ENCODE measurements at places on chromosomes 5 and 9.

DNA sequence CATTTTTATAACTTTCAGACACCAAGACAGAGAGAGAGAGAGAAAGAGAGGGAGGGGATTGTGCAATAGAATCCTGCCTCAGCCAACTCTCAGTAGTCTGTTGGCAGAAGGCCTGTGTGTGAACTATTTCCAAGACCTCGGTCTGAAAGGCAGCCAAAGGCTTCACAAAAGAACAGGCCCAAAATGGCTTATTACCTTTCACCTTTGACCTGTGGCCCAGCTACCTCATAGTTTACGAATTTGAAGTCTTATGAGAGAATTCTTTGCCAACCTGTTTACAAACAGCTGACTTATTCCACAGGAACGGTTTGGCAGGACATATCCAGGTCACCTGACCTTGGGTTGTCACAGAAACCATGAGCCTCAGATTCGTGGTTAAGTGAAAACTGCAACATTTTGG, 48.6 kb downstream of the NR2F1-AS1 start:
- DNase-seq: no peak

- DNase-seq: no peak
Observed at GRCh38 chr5:55159763-55160492, at the start of gene GPX8. Gene GPX8, plus strand, starts transcription at chr5:55160171. Its CDS starts 22 bp downstream, at chr5:55160193.

DNA sequence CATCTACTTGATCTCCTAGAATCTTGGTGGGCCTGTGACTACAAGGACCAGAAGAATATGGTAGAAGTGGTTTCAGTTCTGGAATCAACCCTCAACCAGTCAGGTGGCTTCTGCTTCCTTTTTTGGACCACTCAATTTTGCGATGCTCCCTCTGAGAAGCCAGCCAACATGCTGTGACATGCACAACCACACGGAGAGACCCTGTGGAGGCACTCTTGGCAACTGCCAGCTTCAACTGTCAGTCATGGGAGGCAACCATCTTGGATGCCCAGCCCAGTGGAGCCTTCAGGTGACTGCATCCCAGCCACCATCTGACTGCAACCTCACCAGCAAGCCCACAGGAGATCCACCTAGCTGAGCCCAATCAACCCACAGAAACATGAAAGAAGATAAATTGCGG, 137.3 kb downstream of the FAM114A2 start:
- DNase-seq: no peak

DNA sequence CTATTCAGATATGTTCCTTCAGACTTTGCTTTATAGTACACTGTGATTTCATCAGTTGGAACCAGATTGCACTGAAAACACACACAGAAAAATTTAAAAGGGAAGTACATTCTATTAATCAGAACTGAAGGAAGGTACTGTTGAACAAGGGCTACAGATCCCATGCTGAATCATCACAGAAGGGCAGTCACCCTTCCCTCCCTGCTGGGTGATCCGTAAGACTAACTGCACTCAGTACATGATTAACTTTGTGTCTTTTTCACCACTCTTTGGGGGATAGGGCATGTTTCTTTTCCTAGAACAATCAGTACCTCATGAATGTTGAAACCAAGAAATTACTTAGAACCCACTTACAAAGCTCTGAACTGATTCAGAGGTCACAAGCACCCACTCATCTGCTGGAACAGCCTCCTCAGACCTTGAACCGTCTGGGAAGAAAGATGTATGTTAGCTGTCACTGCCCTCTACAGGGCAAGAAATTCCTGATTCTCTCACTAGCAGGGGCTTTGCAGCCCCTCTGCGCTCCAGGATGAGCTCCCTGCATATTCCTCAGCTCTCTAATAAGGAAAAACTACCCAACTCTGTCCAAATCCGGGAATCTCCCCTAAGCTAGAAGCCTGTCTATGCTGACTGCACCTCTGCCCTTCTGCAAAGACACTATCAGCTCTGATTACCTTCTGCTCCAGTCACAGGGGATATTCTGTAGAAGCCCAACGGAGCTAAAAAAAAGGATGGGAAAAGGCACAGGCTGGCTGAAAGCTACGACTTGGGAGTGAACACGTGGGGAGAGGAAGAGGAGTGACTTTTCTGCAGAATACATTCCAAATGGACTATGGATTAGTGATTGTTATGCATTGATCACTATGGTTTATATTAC, 51.0 kb downstream of the IARS1 start:
- DNase-seq: no peak

DNA sequence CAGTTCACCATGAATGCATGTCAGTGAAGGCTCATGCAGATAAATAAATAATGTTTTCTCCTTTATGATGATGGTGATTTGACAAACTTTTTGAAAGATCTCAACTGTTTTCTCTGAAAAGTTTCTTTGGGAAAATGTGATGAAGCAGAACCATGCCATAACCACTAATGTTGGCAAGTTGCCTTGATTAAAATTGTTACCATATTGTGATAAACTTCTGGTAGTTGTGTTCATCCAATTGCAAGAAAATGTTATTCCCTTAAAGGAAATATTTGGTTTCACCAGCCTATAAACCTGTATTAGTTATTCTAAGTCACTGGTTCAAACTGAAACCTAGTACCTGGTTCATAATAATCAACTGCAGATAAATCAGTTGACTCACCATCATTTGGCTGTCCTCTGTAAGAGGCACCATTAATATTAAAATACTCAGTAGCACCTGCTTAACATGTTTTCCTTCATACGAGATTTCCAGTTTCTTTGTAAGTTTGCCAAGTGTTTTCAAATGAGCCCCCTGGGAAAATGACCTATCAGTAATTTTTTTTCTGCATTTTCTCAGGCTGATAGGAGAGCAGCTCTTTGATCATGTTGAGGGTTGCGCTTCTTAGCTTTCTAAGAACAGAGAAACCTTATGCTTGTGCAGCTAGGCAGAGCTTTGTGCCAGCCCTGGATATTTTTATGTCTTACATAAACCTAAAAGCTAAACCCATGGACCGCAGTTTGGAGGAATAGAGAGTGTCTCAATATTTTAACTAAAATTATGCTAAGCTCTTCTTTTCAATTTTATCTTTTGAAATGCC, 88.0 kb downstream of the LURAP1L start:
- DNase-seq: no peak

DNA sequence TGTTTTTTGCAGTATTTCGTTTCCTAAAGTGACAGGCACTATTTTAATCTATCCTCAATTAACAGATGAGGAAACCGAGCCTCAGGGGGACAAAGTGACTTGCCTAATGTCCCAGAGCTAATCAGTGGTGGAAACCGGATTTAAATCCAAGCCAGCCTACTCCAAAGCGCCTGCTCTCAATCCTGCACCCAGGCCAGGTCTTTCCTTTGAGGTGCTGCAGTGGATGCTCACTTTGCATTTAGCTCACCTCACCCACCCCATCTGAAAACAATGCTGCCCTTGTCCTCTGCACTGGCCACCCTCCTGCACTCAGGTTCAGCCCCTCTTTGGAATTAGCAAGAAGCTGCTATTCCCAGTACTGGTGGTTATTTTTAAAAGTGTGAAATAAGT, 16.0 kb downstream of the ANGPTL2 start:
- no peak for DNase-seq

- no peak for DNase-seq
Observed at GRCh38 chr5:12704955-12705354, 800.7 kb upstream of the CTNND2 start.

DNA sequence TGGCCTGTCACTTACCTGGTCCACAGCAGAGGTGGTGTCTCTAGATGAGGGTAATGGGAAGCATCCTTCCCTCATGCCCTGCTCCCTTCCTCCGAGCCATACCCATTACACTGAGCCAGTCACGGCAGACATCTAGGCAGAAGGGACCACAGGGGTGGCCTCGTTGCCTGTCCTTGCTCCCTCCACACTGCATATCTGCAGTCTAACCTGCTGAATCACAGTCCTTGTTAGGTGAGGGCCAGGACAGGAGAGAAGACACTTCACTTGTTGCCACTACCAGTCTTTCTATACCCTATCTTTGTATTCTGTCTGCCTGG, 18.4 kb upstream of the SPINK4 start:
- DNase-seq: no peak

DNA sequence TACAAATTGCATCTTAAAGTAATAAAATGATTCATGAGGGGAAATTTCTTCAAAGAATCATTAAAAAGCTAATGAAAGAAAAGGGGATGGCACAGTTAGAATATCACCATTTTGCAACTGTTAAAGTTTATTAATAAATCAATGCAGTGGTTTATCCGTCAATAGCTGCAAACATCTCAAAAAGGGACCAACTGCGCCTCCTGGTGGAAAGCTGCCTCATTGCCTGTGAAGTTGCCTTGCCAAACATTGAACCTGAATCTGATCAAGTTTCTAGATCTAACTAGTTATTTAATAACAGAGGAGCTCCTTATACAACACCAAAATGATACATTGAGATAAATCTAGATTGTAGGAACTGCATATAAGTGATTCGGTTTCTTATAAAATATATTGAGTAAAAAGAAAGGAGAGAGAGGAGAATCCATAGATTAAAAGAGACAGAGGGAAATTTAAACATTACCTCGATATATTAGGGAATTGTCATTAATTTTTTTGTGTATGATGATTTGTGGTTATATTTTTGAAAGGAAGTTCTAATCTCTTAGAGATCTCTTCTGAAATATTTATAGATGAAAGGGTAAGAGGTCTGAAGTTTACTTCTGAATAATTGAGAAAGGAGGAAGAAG, 6.9 kb upstream of the NDUFB6 start:
- peak; percentile 70 for DNase-seq

GRCh38 chr5:94276751-94277150, 341.7 kb downstream of the KIAA0825 start:
- DNase-seq: no peak

DNA sequence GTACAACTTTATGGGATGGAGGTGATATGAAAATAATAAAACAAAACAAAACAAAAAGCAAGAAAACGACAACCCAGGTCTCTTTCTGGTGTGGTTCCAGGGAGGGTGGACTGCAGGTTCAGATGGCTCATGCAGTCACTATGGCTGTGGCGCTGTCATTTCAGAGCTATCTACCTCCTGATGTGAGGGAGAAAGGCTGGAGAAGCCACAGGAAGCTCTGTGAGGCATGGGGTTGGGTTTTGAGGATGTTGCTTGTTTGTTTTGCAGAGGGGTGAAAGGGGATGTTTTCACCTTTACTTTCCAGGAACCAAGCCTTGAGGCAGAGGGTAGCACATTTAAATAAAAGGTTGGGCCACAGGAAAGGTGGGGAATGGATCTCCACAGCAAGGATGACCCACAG, 18.7 kb downstream of the NIPAL4 start:
- no peak for DNase-seq

GRCh38 chr9:33798545-33798944, 3.2 kb downstream of the PRSS3 start:
- no peak for DNase-seq

DNA sequence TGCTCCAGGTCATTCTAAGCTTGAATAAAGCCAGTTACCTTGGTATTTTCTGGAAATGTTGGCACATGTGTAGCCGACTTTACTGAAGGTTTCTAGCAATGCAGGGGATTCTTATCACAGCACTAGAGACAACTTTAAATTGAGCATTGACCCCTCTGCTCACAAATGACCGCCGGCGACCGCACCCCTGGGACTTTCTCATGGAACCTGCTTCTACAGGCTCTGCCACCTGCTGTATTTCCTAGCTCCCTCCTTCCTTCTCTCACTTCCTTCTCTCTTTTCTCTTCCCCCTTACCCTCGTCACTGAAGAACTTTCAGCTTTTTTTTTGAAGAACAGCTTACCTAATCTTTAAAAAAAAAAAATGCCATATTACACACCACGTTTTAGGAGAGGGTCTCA, 30.9 kb upstream of the DAB2 start:
- no peak for DNase-seq

DNA sequence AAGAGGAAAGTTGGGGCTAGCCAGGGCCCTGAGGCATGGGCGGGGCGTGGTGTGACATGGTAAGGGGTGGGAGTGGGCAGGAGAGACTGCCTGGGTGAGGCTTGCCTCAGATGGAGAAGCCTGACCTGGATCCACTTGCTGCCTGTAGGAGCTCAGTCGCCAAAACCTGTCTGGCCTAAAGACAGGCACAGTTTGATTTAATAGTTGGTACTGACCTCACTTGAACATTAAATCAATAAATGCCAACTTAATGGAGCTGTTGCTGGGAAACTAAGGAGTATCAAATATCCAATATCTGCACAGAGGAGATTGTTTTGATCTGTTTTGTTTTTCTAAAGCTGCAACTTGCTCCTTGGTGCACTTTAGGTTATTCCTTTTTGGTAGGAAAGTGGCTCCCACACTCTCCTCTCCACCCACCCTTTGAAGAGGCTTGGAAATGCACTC, 86.4 kb downstream of the RCL1 start:
- DNase-seq: no peak

DNA sequence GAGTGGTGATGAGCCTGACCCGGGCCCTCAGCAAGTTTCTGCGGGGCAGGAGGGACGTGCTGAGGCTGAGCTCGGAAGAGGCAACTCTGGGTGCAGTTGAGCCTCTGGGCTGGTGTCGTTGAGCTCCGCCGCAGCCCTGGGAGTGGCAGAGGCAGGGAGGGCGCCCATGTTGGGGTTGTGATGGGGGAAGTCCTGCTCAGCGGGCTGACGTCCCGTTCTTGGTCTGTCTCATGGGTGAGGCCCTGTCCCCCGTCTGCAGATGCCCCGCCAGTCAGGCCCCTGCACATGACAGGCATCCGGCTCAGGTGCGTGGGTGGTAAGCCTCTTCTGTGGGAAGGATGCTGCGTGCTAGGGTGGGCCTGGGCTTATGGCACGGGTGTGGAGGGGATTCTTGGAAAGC, 64.3 kb downstream of the RXRA start:
- peak; percentile 67 for DNase-seq

DNA sequence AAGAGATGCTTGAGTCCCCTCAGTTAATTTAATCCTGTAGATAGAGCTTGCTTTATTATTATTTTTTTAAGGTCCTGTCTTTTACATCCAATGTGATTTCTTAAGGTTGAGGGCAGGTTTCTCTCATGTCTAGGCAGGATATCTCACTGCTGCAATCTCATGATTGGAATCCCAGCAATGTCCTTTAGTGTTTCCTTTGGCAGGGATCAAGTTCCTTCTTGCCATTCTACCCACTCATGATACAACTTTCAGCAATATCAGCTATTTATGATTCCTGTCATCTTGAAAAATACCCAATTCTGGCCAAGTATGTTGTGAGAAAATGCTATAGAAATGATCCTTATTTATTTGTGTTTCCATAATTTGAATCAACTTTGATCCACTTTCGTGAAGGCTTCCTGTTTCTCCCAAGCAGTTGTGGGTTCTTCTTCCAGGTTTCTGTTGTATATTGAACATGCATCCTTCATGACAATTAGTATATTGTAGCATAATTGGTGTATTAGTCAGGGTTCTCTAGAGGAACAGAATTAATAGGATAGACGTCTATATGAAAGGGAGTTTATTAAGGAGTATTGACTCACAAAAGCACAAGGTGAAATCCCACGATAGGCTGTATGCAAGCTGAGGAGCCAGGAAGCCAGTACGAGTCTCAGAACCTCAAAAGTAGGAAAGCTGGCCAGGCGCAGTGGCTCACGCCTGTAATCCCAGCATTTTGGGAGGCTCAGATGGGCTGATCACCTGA, 18.4 kb upstream of the VPS13A start:
- DNase-seq: no peak

Measured in stimulated activated CD4-positive, alpha-beta T cell treated with anti-CD3 and anti-CD28 coated beads, Interleukin-1b, Interleukin-23, amount 100 ng/mL, for 4 hours (primary cell).